Suppressor macrophage (primary cell): ENCODE measurements at places on chromosomes 7 and 10.

DNA sequence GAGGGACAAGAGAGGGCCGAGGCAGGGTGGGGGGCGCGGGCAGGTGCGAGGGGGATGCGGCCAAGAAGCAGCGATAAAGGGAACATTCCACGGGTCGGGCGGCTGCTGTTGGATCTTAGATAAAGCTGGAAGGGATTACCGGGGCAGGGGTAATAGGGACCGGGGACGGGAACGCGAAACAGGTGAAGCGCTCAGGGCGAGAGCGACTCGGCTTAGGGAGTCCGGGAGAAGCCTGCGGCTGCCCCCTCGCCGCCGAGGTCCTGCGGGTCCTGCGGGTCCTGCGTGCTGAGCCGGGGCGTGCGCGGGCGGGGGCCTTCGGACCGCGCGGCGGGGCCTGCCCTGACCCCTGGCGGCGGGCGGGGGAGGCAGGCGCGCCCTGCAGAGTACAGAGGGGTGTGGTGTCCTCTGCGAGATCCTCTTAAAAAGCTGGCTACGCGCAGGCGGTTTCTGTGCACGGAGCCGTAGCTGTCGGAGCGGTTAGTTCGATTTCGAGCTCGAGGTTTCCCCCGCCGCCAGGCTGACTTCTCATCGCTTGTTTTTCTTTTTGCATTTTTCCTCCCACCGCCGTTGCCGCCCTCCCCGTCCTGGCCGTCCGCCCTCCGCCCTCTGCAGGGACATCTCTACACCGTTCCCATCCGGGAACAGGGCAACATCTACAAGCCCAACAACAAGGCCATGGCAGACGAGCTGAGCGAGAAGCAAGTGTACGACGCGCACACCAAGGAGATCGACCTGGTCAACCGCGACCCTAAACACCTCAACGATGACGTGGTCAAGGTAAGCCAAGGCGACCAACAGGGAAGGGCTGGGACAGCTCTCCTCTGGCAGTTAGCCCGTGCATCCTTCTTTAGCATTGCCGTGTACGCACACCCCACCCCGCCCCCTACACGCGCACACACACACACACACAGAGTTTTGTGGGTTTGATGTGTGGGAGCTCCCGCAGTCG, 1.4 kb downstream of the CAV1 start:
- peak; percentile 72 for DNase-seq

DNA sequence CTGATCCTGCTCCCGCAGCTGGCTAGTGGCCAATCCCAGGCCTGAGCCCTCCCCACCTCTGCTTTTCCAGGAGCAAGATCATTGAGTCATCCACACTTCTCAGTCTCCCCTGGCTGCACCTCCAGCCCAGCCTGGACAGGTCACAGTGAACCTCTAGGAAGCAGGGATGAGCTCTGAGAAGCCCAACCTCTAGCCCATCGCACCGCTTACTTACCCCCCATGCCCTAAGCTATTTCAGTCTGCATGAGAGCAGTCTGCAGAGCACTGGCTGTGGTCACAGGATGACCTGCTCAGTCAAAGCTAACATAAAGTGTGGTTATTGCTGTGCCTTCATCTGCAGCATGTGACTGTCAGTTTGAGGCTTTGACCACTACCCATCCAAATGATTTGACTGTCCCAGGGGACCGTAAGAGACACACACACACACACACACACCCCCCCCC, 129.2 kb downstream of the SORBS1 start:
- no peak for DNase-seq

- DNase-seq: no peak
These were observed 63.8 kb downstream of the ENTPD1 start for GRCh38 chr10:95819620-95820329.

DNA sequence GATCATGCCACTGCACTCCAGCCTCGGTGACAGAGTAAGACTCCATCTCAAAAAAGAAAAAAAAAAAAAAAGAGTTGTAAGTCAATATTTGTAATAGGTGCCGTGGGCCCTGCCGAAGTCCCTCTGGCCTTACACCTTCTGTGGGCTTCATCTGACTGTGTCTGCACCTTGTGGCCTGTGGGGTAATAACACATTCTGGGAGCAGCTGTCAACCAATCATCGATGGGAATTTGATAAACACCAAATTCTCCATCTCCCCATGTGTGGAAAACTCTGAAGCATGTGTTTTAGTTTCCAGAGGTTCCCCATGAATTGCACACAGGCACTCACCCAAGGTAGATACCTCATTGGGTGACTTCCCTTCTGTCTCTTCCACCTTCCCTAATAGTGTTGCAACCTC, 10.8 kb downstream of the ZNF394 start:
- DNase-seq: no peak

DNA sequence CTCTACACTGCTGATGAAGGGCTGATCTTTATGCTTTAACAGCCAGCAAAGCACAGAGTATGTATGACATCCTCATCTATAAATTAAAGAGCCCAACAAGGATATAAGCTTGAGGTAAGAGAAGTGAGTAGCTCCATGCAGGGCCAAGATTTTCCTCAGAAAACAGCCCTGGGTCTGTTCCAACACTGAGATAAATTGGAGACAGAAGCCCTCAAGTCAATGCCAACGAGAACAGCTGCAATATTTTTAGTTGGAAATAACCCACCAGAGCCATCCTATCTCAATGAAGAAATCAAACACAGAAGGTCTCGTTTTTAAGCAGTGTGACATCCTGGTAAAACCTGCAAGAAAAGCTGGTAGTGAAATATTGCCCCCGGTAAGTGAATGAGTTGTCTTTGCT, 297.0 kb upstream of the AUTS2 start:
- no peak for DNase-seq

DNA sequence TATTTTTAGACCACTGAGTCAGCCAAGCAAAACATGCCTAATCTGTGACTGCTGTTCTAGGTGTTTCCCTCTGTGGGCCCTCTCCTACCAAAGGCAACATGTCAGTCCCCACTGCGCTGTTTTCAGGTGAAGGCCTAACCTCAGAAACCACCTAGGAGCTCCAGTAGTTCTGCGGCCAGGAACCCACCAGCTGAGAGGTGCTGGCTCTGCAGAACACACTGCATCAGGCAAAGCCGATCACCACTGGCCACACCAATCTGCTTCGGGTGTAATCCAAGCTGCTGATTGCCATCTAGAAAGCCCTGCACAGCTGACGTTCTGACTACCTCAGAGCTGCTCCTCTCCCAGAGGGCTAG, 14.9 kb downstream of the CAMK2G start:
- no peak for DNase-seq

DNA sequence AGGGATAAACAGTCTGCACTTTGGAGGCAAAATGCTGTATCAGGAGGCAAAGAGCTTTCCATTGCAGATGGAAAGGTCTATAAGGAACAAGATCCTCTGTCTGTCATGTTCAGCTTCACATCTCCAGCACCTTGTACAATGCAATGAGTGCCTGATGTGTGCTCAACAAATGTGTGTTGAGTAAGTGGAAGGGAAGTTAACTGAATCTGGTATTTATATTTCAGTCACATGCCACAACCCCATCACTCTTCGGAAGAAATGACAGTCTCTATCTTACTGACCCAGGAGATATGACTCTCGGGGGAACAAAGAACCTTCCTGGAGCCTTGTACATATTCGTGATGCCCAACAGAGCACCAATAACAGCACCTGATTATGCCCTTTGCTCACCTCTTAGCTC, 20.0 kb upstream of the DNAJC1 start:
- no peak for DNase-seq

DNA sequence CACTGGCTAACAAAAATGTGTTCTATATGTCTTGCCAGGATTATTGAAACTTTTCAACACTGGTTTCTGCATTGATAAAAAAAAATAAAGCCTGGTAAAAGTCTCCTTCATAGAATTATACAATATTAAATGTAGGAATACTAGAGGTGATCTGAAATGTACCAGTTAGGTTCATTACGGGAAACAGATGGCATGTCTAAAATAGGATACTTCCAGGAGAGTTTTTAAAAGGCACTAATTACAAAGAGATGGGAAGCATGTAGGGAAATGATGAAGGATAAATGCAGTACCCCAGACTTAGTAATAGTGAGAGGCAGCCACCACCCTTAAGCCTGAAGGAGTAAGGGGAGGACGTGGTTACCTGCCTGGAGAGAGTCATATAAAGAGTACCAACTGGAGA, 107.0 kb upstream of the NPSR1 start:
- DNase-seq: no peak

DNA sequence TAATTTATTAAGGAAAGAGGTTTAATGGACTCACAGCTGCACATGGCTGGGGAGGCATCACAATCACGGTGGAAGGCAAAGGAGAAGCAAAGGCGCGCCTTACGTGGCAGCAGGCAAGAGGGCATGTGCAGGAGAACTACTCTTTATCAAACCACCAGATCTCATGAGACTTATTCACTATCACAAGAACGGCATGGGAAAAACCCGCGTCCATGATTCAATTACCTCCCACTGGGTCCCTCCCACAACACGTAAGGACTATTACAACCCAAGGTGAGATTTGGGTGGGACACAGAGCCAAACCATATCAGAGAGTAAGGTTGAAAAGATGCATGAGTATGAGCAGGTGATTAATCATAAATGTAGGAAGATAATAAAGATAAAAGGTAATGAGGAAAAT, 3.2 kb upstream of the JCAD start:
- no peak for DNase-seq

DNA sequence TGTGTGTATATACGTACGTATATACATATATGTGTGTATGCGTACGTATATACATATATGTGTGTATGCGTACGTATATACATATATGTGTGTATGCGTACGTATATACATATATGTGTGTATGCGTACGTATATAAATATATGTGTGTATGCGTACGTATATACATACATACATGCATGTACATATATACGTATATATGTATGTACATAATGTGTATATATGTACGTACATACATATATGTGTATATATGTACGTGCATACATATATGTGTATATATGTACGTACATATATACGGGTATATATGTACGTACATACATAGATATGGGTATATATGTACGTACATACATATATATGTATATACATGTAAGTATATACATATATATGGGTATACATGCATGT, 332.1 kb downstream of the CRPPA start:
- DNase-seq: no peak

DNA sequence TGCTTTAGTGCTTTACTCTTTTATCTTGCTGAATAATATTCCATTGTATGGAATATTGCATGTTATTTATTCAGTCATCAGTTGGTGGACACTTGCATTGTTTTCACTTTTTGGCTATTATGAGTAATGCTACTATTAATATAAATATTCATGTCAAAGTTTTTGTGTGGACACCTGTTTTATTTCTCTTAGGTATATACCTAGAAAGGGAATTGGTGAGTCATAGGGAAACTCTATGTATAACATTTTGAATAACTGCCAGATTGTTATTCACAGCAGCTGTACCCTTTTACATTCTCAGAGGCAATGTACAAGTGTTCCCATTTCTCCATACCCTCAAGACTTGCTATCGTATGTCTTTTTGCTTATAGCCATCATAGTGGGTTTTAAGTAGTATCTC, 268.7 kb downstream of the SEMA3A start:
- DNase-seq: no peak

GRCh38 chr7:3897430-3898372, 596.6 kb downstream of the SDK1 start:
- peak; percentile 58 for DNase-seq

- DNase-seq: no peak
These were observed 11.2 kb downstream of the AVL9 start for GRCh38 chr7:32506266-32507054.

- no peak for DNase-seq
These were observed 10.4 kb downstream of the PSD start for GRCh38 chr10:102408131-102408727.

DNA sequence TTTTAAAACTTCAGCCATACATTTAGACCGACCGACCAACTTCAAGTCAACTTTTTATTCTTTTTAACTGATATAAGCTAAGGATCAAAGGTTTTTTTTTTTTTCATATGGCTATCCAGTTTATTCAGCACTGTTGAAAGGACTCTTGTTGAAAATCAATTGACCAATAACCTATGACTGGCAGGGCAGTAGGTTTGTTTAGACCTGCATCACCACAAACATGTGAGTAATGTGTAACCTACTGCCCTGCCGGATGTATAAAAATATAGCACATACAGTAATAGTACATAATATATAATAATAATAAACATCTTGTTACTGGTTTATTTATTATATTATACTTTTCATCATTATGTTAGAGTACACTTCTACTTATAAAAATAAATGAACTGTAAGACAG, 434.6 kb upstream of the SEMA3A start:
- DNase-seq: no peak

- DNase-seq: no peak
These were observed 87.0 kb downstream of the SUGCT start for GRCh38 chr7:40221836-40222235.

GRCh38 chr10:44803862-44804261, 107.3 kb upstream of the TMEM72 start:
- DNase-seq: no peak

DNA sequence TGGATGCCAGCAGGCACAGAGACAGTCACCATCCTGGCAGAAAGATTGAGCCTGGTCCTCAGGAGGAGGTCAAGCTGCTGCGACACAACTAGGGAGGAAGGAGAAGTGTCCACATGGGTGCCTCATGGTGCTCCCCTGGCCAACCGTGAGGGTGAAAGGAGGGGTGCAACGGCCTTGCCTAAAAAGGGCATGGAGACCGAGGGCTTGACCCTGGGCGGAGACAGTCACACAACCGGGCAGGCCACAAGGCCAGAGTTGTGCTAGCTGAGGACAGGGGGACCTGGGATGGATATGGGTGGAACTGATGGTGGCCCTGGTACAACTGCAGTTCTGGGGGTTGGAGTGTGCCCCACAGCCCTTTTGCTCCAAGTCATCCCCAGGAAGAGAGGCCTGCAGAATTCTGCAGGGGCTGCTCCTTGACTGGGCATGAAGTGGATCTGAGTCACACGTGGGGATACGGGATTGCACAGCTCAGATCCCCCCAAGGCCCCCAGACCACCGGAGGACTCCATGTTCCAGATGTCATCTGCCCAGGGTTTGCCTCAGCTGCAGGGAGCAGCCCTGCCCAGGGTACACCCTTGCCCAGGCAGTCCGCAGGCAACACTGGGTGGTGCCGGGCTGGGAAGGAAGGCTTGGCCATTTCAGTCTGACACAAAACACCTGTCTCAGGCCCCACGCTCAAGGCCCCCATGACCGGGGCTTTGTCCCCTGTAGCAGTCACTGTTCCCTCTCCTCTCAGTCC, 602.3 kb upstream of the MGMT start:
- no peak for DNase-seq

DNA sequence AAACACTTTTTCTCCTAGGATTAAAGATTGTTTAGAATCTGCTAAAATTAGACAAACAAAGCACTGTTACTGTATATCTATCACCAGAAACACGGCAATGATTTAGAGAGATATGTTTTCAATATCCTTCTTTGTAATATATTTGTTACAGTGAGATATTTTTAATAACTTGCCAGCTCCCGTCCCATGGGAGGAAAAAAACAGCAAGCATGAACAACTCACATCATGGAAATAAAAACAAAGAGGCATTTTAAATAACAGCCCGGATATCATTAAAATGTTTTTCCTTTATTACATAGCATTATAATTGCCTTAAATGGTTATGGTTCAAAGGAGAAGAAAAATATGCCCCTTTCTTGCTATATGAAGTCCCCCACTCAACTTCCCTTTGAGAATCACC, 272.1 kb downstream of the BMPER start:
- no peak for DNase-seq

GRCh38 chr10:94027197-94027596, 33.5 kb downstream of the PLCE1 start:
- DNase-seq: no peak
